ENCODE measurements at places on chromosomes 3 and 15. TPM values are rescaled to one million over a fixed set of nuclear protein-coding genes. Genes with fewer than 3 reads are reported as not detected.

The GLDN gene
- total RNA-seq: not detected

The TM4SF18 gene
- not detected for total RNA-seq

The COLQ gene
- total RNA-seq: 55.8 TPM

The SCAANT1 gene
- not detected for total RNA-seq

The FOXB1 gene
- total RNA-seq: not detected

The CRYGS gene
- total RNA-seq: 2.5 TPM

The KCNMB3 gene
- total RNA-seq: 1.3 TPM

The PPP2R3A gene
- total RNA-seq: 0.40 TPM

The ZNF501 gene
- total RNA-seq: 0.40 TPM

The GOLGA6L7 gene
- total RNA-seq: not detected

The SLC9C1 gene
- not detected for total RNA-seq

The LRRC58 gene
- 17.0 TPM for total RNA-seq

The DUOXA1 gene
- total RNA-seq: 0.39 TPM

The POTEB2 gene
- total RNA-seq: not detected

The SEMA3B gene
- total RNA-seq: 2.0 TPM

The ZIC1 gene
- not detected for total RNA-seq

The DUOXA2 gene
- not detected for total RNA-seq

The CPN2 gene
- not detected for total RNA-seq

The NSMCE3 gene
- 22.0 TPM for total RNA-seq

The TTC23 gene
- total RNA-seq: 1.1 TPM

The COL7A1 gene
- total RNA-seq: 1.7 TPM

The GOLGA6L10 gene
- total RNA-seq: 1.2 TPM

The FETUB gene
- total RNA-seq: not detected

The C3orf85 gene
- total RNA-seq: not detected

The SFMBT1 gene
- total RNA-seq: 20.2 TPM

The ITPKA gene
- not detected for total RNA-seq

The TRPM1 gene
- total RNA-seq: not detected

The HESX1 gene
- total RNA-seq: 0.49 TPM

The GP5 gene
- 0.63 TPM for total RNA-seq

The CCRL2 gene
- total RNA-seq: 4.6 TPM

The OIP5 gene
- total RNA-seq: 0.64 TPM

The TTLL13 gene
- 1.2 TPM for total RNA-seq

The CCR8 gene
- total RNA-seq: not detected

The ZNF860 gene
- not detected for total RNA-seq

The GOLGA8J gene
- 6.0 TPM for total RNA-seq

All from natural killer cell (primary cell).